ENCODE measurements at places on chromosomes 4 and X.

GRCh38 chrX:446245-446644, 59.5 kb upstream of the PPP2R3B start:
- DNase-seq = no peak

- no peak for DNase-seq
These were observed 155.5 kb downstream of the DHX15 start for GRCh38 chr4:24428850-24429249.

- DNase-seq = no peak
These were observed 339.6 kb upstream of the PCDH10 start for GRCh38 chr4:132809298-132810032.

DNA sequence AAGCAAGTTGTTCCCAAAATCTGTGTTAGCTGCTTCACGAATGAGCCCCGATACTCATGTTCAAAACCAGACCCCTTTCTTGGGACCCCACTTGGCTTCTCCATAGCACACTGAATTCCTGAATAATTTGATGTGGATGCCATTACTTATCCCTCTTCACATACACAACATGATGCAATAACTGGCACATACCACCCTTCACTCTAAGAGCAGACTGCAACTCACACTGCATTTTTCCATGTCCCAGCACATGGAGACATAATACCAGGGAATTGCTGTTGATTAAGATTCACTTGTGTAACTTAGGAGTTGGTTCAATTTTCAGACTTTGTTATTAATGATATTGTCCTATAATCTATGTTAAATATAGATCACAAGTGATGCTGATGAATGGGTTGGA, 213.4 kb downstream of the MAML3 start:
- DNase-seq = no peak

DNA sequence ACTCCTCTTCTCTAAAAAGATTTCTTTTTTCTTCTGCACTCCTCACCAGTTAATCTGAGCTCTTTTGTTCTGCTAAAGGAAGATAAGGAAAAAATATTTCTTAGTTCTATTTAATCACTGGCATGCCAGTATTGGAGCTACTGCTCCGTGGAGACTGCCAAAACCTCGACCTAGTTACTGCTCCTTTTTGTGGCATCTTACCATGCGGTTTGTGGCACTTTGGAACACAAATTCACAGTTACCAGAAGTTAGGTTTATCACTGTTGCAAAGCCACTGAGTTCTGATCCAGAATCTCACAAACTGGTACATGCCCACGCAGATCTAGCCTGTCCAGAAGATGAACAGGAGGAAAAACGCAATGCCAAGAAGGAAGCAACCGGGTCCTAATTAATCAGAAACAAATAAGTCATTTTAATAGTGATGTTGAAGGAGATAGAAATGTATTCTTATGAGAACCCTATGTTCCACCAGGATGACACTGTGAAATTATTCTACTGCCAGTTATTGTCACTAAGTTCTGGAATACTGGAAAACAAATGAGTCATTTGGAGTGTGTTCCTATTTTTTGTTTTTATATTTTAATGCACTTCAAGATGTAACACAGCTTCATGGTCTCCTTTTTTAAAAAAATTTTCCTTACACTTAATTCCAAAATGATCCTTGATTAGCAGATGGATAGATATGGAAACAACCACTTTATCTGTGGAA, 106.7 kb upstream of the GK2 start:
- DNase-seq = no peak

GRCh38 chr4:74112399-74113105, 13.6 kb upstream of the CXCL2 start:
- DNase-seq = no peak

GRCh38 chr4:77092975-77093374, 17.2 kb upstream of the CCNI start:
- DNase-seq = no peak

DNA sequence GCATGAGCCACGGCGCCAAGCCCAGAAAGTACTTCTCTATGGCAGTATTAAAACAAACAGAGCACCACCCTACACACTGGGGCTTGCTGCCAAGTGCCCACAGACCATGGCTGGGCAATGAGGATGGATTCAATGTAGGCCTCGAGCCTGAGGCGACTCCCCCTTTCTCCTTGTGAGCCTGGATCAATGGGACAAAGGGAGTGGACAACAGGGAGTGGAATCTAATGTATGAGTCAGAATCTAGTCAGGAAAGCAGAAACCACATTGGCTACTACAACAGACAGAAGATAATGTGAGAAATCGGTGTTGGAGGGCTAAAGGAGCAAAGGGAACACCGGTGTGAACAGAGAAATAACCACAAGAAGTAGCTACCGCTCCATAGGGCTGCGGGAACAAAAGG, 37.7 kb upstream of the OCIAD2 start:
- no peak for DNase-seq

- DNase-seq = no peak
These were observed 30.7 kb downstream of the SEPTIN11 start for GRCh38 chr4:76980261-76980660.

DNA sequence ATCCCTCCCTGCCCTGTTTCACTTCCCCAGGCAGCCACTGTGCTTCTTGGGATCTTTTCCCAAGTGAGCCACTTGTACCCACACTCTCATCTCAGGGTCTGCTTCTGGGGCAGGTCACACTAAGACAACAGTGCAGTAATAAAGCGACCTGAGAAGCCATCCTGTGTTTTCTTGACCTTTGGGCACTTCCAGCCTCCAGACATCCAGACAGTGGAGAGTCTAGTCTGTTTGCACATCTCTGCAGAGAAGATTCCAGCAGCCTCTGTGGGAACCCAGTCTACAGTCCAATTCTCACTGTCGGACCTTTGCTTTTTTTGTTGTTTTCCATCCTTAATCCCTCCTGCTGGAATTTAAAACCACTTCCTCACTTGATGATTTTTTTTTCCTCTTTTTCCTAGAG, 50.3 kb upstream of the ATP6AP2 start:
- no peak for DNase-seq

DNA sequence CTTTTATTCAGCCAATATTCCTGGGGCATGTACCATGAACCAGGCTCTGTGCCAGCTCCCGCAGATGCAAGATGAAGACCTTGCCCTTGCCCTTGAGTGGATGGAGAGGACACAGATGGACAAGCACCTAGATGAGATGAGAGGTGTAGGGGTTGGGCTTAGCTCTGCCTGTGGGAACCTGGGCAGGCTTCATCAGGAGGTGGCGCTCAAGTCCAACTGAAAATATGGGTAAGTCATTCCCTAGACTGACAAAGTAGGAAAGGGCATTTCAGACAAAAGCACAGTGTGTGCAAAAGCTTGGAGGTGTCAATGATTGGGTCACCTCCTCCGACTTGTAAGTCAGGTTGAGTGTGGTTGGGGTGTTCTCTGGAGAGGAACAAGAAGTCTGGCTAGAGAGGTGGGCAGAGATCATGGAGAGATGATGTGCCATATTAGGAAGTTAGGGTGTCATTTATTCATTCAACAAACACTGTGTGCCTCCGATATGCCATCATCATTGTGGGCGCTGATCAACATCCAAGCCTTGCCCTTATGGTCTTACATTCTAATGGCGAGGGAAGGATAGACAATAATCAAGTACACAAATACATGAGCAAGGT, 64.6 kb downstream of the ANAPC4 start:
- DNase-seq = no peak

DNA sequence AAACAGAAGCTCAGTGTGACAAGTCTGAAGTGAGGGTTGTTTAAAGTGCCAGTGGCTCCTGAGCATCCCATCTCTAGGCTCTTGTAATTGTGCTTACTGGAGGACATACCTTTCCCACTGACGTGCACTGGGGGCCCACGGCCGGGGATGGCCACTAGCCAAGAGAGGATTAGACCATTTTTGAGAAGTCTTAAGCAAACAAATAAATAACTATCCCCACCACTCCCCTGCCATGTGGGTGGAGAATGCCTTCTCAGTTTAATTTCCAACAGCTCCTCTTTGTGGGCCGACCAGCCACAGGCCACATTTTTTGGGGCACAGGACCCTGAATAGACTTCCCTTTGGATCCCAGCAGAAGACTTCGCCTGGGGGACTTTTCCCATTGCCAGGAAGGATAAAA, 125.0 kb upstream of the MSX1 start:
- no peak for DNase-seq

GRCh38 chr4:153706519-153706918, 22.4 kb downstream of the TLR2 start:
- no peak for DNase-seq

- DNase-seq = no peak
These were observed 461.0 kb upstream of the GALNT7 start for GRCh38 chr4:172707622-172708021.

DNA sequence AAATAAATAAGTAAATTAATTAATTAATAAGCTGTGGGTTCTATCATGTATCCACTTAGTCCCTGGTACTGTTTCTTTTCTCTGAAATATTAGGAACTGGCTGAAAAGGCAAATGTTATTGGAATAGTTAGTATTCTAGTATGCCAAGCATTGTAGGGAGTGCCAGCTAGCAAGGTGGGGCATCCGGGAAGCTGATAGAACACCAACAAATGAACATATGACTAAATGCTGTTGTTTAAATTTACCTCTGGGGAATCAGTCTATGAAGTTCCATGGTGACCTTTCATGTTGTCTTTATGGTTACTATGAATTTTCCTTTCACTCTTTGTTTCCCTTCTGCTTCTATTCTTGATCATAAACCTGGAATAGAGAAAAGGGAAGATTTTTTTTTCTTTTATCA, 32.7 kb downstream of the NUDT6 start:
- no peak for DNase-seq

- DNase-seq = no peak
These were observed 458.7 kb downstream of the NAF1 start for GRCh38 chr4:162707962-162708361.

DNA sequence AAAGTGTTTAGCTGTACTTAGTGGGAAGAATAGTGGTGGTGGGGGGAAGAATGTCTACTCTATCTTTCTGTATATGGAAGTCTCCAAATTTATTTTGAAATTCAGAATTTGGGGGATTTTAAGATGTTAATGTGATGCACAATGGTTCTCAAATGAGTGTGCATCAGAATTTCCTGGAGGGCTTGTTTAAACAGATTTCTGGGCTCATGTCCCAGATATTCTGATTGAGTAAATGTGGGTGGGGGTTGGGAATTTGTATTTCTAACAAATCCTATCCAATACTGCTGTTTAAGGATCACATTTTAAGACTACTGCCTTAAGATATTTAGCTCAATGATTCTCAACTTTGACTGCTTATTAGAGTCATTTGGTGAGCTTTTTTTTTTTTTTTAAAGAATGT, 15.1 kb upstream of the INTS6L start:
- DNase-seq = no peak

DNA sequence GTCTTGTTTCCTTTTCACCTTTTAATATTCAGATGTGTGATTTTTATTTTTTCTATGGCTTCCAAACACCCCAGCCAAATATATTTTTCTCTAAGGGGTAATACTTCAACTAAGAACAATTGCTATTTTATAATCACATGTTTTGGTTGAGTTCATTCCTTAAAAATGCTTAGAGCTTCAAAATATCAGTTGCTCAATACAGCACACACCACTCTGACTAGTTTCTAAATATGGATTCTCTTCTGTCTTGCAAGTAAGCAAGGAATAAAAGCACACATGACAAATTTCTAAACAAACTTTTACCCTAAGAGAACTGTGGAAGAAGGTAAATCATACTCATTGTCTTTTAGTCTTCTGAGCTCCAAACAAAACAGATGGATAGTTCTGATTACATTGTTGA, 27.2 kb downstream of the ANTXR2 start:
- DNase-seq = no peak

DNA sequence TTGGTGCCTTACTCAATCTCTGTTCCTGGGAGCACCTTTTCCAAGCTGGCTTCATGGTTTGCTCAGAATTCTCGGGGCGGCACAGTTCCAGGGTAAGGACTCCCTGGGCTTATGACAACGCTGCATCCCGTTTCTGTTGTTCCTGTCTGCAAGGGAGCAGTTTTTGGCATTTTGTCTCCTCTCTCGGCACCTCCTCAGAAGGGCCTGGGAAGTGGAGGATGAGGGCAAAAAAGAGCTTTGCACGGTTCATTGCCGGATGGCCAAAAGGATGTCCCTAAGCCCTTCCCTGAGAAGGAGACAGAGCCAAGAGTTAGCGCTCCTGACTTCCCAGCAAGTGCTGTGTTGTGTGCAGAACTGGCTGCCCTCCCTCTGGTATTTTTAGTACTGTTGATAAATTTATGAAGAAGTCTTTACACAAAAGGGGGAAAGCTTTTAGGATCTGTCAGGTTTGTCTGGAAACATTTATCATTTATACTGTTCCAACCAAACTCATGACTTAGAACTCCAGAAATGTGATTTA, 13.4 kb downstream of the SRD5A3 start:
- no peak for DNase-seq

GRCh38 chrX:20471483-20471882, 204.8 kb upstream of the RPS6KA3 start:
- no peak for DNase-seq

Measured in T-helper 9 cell (primary cell).